ENCODE measurements at places on chromosomes 2 and 18.

DNA sequence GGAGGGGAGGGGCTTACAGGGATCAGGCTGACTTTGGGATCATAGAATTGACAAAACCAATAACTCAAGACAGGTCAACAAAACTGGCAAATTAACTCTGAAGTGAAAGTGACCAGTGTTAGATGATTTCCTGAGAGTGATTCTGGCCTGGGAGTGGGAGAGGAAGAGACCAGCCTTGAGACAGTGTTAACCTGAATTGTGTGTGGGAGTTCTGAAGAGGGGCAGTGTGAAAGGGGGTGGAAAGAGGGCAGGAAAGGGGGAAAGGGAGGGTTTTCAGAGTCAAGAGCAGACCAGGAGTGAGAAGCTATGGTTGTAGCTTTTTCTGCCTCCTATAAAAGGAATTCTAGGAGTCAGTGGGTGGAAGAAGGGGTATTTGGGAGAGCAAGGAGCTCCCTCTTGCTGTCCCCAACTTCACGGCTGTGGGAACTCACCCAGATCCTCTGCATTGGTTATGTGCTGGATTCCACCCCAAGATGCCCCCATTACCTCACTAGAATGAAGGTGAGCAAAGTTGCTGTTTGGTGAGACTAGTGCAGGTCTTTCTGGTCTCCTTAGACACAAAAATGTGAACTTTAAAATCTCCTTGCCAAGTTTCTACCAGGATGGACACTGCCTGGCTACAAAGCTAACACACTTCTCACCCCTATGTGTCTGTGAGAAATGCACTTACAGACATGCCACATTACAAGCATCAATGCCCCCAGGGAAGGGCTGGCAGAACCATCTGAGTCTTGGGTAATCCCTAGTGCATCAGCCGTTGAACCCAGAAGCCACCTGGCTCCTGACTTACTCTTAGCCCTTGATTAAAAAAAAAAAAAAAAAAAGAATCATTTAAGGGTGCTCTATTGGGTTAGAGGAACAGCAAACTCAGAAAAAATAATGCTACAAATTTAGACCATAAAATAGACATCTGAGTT lies 61.6 kb downstream of the BMP10 start:
- DNase-seq, result no peak

DNA sequence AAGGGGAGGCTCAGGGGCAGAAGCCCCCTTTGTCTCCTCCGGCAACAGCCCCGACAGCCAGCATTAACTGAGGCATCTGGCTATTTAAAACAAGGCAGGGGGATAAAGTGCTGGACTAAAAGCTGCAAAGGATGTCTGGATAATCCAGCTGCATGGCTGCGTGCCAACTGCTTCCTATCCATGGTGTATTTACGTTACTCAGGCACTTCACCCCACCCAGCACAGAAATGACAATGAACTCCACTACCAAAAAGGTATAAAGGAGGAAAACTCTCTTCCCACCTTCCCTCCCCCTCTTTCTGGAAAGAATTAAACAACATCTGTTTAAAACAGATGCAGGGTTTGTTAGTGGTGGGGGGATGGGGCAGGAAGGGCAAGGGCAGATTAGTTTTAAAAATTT lies 82.5 kb downstream of the SPRED2 start:
- no peak for DNase-seq

- DNase-seq, result no peak
Measured at GRCh38 chr2:19982268-19982667, 7.6 kb downstream of the WDR35 start.

- DNase-seq, result no peak
Measured at GRCh38 chr2:173394091-173394974, 39.7 kb downstream of the CDCA7 start.

DNA sequence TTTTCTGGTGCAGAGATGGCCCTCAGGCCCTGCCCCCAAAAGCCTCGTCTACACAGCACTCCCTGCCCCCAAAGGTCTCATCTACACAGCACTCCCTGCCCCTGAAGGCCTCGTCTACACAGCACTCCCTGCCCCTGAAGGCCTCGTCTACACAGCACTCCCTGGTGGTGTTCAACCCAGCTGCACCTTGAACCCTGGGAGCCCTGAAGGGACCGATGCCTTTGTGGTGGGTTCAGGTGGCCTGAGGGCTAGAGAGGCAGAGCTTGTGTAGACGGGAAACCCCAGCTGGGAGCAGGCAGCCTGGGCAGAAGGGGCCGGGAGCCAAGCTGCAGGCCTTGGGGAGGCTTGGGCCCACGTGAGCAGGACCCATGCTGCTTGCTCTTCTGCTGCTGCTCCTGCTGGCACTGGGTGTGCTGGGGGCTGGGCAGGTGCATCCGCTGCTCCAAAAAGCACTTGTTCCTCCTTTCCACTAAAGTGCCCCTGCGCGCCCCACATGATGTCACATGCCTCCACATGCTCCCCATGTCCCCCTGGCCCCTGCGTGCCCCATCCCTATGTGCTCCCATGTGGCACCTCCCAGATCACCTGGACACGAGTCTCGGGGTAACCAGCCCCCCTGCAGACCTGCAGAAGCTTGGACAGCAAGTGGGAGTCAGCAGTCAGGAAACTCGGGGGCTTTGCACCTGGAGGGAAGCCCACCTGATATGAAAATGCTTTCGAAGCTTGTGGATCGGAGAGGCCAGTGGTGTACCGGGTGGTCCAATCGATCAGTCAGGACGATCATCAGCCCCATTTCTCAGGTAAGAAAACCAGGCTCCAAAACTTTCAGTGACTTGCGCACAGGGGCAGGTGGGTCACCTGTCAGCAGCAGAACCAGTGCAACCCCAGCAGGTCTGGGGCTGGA lies 94.9 kb upstream of the CTDP1 start:
- DNase-seq, result no peak

Measured in stimulated activated CD4-positive, alpha-beta T cell treated with anti-CD3 and anti-CD28 coated beads, Interleukin-15, amount 100 ng/mL, for 24 hours (primary cell).